NCI-H1436 treated with DMSO at 0.1 percent for 48 hours (cell line): ENCODE measurements at places on chromosomes 1 and 21.

GRCh38 chr21:40829791-40830190, 17.2 kb downstream of the DSCAM start:
- DNase-seq = no peak

GRCh38 chr1:214310010-214310409, 29.1 kb downstream of the SMYD2 start:
- DNase-seq = no peak

- DNase-seq = peak; percentile 3
Observed at GRCh38 chr1:155504207-155504606, 58.4 kb downstream of the ASH1L start.

GRCh38 chr1:8154621-8155052, 128.5 kb upstream of the ERRFI1 start:
- no peak for DNase-seq

DNA sequence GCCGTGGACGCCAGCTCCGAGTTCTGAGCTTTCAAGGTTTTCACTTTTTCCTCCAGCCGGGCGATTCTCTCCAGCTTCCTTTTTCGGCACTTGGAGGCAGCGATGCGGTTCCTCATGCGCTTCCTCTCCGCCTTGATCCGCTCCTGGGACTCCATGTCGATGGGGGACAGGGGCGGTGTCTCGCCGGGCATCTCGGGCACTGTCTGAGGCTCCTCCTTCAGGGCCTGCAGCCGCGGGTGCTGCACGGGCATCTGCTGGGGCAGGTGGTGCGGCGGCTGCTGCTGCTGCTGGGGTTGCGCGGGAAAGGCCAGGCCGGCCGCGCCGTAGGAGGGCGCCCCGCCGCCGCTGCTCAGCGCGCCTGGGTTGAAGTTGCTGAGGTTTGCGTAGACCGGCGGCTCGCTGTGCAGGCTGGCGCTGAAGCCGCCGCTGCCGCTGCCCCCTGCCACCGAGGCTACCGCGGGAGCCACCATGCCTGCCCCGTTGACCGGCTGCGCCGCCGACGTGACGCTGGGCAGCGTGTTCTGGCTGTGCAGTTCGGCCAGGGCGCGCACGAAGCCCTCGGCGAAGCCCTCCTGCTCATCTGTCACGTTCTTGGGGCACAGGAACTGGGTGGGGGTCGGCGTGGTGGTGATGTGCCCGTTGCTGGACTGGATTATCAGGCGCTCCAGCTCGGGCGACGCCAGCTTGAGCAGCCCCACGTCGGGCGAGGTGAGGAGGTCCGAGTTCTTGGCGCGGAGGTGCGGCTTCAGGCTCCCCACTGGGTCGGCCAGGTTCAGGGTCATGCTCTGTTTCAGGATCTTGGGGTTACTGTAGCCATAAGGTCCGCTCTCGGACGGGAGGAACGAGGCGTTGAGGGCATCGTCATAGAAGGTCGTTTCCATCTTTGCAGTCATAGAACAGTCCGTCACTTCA, 1.4 kb downstream of the JUN start:
- no peak for DNase-seq

DNA sequence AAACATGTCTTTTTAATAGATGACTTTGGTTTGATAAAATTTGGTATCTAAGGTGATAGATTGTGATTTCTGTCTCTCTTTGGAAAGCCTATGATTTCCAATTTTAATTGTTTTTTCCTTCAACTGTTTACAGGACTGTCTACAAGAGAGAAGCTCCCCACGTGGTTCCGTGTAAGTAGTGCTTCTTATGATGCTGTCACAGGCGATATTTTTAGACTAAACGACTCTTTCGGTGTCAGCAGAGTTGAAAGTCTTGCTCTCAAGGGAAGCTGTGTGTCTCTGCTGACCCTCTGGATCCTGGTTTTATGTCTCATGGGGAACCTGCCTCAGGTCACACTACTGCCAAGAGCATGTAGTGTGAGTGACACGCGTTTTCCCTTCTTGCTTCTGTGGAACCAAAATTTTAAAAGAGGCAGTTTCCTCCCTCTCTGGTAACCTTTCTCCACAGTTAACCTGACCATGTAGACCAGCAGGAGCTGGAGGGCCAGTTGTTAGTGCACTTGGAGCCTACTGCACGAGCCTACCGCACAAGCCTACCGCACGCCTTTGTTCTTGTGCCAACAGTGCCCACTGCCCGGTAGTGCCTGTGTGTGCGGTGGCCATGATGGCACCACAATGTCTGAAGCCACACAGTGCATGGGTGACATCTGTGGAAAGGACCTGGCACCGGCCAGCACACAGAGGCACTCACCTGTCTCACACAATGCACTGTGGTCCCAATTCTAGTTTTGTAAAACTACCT, 91.9 kb downstream of the PCBP3 start:
- DNase-seq = no peak

DNA sequence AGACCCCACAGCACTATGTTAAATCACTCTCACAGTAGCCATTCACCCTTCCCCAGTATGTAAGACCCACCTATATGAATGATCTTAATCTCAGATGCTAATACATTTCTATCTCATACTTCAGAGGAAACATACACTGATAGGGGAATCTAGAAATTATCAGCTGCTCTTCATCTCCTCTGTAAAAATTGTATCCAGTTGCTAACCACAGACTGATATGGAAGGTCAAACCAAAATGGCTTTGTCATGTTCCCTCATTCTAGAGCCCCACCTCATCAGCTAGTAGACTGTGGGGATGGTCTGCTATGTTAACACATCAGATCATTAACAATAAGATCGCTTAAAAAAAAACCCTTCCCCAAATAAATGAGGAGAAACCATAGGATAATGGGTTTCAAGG, 71.7 kb downstream of the UBR4 start:
- no peak for DNase-seq

- DNase-seq = no peak
Observed at GRCh38 chr1:205171369-205171768, 40.1 kb downstream of the DSTYK start.

DNA sequence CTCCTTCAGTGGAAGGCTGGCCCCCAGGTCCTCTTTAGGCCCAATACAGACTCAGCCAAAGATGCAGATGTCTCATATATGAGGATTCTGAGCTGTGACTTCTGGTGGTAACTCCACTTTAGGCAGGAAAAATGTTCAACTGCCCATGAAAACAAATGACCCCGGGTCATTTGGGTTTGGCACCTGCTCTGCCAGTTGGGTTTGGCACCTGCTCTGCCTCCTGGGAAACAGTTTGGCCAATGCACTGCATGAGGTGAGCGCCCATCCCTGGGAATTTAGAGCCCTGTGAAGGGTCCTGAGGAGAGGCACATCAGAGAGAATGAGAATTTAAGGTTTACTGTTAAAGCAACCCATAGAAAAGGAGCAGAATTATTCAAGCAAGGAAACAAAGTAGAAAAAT, 45.3 kb downstream of the B3GALT5 start:
- no peak for DNase-seq
